ENCODE measurements at places on chromosomes 1 and 21.
A peak's percentile ranks its signal among the peaks of the same experiment; 100 is the strongest.

DNA sequence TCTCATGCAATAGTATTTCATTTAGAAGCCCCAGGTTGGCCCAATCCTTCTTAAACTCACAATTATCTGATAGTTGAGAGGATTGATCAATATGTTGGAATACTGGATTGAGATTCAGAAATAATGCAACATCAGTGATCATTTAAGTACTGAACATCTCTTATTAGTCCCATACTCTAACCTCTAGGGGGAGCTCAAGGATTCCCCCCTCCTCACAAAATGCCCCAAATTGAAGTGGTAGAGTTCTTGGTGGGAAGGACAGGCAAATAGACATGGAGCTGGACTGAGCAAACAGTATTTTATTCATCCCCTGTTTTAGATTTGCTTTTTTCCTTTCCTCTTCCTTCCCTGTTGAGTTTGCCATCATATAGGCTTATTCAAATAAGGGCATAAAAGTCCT lies 62.8 kb downstream of the NGF start:
- DNase-seq, result no peak

DNA sequence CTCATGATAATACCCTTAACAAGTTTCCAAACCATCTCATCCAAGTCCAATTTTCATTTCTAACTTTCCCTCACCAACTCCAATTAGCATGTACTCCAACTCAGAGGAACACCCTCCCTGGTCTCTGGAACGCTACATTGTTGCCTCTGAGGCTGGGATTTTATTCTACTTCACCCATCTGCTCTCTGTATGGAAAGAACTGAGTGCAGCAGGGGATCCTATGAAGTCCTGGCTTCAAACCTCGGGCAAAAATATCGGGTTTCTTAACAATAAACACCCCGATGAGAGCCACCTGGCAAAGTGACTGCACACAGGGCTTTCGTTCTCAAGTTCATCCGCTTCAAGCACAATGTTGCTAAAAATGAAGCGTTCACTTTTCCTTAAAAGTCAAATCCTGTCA lies 99.6 kb downstream of the CRB1 start:
- no peak for DNase-seq

DNA sequence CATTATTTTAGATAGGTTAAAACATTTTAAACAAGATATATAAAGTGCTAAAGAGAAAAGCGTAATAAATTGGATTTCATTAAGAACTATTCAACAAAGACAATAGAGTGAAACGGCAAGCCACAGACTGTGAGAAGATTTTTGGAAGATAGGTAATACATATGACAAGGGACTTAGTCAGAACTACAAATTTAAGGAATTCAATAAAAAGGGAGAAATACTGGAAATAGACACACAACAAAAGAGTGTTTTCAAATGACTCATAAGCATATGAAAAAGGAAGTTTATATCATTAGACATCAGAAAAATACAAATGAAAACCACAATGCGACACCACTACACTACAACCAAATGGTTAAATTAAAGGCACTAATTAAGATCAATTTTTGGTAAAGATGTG lies 90.5 kb downstream of the GDAP2 start:
- DNase-seq, result no peak

DNA sequence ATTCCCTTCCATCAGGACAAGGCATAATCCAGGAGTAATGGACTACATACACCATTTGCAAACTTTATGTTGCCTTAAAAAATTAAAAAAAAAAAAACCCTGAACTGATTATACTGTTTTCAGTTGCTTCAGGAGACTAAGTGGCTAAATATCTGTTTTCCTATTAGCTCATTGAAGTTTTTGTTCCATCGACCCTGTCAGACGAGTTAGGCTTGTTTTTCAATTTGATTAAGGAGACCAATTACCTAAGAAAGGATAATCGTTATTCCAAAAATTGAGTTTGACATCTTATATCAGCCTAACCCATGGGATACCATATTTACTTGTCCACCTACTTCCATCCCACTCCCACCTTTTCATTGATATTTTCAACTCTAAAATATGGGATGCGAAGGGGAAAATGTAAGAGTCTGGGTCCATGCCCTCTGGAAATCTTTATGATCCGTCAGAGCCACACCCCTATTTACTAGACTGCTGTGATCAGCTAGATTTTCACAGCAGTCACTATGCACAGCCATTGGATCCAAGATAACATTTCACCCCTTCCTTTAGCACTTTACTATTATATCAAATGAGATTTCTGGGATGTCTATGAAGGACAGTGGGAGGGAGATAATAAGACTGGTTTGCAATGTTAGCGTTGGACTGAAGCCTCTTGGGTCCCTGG lies 41.0 kb downstream of the IL12RB2 start:
- DNase-seq, result no peak

GRCh38 chr1:104923075-104923474 lies 1173.4 kb downstream of the AMY1C start:
- DNase-seq, result no peak

- DNase-seq, result no peak
Observed at GRCh38 chr21:45156459-45156858, 82.1 kb downstream of the ADARB1 start.

DNA sequence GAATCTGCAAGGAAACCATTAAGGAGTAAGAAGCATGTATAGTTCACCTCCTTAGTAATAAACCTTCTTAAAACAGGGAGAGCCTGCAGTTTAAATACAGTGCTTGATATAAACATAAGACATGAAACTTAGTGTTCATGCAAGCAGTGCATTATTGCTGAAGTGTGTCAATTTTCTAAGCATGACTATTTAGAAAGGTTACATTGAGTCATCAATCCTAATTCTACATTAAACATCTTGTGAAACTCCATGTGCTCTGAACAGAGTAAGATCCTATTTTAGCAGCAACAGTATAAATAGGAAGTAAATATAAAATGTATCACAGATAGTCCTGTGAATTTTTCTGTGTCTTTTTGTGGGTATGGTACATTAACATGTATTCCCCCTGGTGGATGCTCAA lies 135.5 kb downstream of the ESRRG start:
- no peak for DNase-seq

DNA sequence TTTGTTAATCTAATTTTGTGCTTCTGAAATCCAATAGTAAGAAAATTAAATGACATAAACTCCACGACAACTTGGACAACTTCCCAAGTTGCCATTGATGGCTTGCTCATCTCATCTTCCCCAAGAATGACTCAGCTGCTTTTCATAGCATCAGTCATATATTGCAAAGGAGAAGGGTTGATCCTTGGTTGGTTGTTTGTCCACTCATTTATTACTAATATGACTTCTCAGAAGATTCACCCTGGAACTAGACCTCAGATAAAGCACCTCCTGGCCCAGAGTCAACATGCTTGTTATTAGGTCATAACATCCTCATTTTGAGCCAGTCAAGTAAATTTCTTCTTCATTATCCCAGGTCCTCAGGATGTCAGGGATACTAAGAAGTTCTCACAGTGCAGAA lies 2.3 kb upstream of the LCE3D start:
- no peak for DNase-seq

DNA sequence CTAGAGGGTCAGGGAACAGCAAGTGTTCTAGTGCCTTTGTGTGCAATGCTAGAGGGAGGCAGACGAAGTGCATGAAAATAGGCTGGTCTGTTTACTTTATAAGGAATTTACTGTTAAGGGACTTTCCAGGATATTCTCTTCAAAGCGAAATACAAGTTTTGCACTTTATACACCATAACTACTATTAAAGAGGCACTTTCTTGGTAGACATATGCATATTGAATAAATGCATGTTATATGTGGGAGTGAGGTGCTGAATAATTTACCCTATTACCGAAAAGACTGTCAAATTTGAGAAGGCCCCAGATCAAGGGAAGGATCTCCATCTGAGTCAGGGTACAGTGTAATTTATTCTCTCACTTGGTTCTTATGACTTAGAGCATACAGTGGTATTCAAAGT lies 310.5 kb downstream of the S1PR1 start:
- no peak for DNase-seq

DNA sequence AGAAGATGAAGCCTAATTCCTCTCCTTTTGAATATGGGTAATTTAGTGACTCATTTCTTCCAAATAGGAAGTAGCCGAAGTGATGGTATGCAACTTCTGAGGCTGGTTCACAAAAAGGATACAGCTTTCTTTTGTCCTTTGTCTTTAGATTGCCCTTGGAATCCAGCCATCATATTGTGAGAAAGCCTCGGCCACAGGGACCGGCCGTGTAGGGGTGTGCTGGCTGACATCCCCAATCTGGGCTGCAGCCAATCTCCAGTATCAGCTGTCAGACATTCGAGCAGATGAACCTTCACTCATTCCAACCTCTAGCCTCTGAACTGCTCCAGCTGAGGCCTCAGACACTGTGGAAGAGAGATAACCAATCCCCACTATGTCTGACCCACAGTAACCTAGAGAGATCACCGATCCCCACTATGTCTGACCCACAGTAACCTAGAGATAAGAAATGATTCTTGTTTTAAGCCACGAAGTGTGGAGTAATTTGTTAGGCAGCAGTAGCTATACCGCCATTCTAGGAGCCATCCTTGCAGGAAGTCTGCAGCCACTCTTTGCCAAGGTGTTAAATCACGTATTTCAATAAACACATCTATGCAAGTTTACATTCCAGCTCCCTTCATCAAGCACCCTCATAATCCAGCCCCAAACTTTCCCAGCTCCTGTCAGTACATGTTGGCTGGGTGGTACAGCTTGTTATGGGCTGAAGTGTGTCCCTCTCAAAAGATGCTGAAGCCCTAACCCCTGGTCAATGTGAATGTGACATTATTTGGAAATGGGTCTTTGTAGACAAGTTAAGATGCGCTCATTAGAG lies 2.9 kb upstream of the DIP2A start:
- DNase-seq, result no peak

DNA sequence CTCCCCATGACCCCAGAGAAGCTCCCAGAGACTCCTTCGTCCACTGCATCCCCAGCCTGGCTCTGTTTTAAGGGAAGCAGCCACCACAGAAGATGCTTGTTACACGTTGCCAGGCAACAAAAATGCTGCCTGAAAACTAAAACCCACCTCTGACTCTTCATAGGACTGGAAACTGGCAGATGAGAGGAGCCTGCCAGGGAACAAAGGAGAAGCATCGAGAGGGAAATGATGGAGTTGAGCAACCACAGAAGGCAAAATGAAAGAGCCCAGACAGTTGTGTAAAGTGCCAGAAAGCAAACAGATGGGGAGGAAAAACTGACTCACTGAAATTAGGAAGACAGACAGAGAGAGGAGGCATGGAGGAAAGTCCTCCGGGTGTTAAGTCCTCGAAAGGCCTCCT lies 118.4 kb downstream of the KCNN3 start:
- DNase-seq, result peak; percentile 96

DNA sequence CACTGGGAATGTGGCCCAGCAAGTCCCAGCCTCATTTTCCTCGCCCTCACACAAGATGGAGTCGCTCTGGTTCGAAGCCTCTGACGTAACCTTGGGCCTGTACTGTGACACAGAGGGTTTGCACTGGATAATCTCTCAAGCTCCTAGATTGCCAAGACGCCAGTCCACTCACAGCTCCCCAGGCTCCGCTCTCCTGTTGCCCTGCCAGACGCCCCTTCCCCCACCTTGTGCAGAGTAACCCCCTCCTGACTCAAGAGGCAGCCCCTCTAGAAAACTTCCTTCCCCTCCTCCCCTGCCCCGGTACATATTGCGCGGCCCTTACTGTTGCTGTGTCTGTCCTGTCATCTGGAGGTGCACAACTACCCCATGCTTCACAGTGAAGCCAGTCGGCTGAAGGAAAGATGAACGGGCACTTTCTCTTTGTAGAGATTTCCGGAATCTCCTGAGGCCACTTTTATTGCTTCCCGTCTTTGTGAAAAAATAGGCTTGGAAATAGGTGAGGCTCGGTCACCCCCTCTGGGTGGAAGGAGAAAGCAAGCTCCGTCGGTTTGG lies 981 bp upstream of the KIAA1614 start:
- DNase-seq, result no peak

- no peak for DNase-seq
Observed at GRCh38 chr1:161298116-161298515, 11.7 kb downstream of the MPZ start.

DNA sequence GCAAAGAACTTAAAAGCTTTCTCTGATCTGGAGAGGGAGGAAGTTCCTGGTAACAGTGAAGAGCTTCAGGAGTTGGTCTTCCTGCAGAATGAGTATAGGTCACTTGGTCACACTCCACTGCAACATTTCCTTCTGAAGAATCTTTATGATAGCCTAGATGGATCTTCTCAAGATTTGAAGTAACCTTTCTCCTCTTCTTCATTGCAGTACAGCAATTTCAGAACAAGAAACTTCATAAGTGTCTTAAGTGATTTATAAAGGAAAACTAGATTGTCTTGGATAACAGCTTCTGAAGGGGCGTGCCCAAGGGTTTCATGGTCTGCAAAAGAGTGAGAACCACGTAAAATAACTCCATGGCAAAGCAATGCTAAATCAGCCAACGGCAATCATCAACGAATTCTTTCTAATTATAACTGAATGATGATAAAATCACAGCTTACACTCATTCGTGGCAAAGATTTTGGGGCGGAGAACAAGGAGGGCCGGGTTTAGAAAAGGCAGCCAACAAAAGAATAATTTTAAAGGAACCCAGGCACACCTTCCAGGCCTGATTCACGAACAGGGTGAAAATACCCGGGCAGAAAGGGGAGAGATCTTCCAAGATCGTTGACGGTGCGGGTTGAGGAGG lies 53.9 kb upstream of the ASPM start:
- DNase-seq, result no peak

- DNase-seq, result no peak
Observed at GRCh38 chr1:97307151-97307550, 585.6 kb downstream of the PTBP2 start.

GRCh38 chr1:60103186-60103585 lies 29.6 kb upstream of the C1orf87 start:
- no peak for DNase-seq

DNA sequence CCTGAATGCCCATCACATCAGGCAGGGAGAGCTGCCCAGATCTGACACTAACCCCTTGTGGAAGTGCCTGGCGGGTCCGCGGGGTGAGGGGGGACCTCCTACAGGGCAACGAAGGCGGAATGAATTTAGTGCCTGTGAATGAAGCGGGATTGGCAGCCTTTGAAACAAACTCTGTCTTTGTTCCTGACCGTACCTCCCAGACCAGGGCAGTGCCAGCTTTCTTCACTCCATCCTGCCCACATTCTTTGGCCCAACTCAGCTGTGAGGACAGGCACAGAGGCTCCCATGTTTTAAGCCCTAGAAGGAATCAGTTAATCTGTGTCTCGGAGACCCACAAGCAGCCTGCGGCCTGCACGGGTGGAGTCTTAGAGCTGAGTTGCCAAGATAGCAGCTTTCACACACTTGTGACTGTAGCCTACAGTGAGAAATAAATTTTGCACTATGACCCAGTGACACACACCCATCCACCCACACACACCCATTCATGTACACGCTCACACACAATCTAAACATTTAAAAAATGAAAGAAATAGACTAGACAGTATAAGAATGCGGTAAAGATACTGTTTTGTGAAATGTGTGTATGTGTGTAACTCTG lies 60.1 kb upstream of the USP24 start:
- DNase-seq, result no peak

DNA sequence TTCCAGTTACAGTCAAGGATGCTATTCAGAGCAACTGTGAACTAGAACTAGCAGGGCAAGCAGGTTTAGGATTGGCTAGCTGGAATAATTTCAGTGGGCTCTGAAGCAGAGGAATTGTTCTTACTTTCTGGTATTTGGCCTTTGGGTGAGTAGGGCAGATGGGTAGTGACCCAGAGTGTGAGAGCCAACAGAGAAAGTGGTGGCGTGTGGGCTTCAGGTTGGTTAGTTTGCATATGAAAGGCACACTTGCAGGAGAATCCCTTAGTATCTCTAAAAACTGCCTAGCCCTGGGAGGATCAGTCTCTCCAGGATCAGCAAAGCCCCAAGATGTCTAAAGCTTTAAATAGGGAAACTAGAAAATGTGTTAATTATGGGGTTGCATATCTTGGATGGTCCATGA lies 67.6 kb upstream of the LRRC8B start:
- DNase-seq, result no peak

- no peak for DNase-seq
Observed at GRCh38 chr21:35414056-35414455, 365.0 kb upstream of the RUNX1 start.

Data from NCI-H345 (cell line).